Hippocampal formation (tissue), 2 donors: ENCODE measurements at places on chromosomes 1 and 21.

GRCh38 chr21:33496345-33496744, 4.8 kb upstream of the DNAJC28 start:
- no peak for DNase-seq

GRCh38 chr1:182955596-182956588, 2.9 kb upstream of the SHCBP1L start:
- no peak for DNase-seq

DNA sequence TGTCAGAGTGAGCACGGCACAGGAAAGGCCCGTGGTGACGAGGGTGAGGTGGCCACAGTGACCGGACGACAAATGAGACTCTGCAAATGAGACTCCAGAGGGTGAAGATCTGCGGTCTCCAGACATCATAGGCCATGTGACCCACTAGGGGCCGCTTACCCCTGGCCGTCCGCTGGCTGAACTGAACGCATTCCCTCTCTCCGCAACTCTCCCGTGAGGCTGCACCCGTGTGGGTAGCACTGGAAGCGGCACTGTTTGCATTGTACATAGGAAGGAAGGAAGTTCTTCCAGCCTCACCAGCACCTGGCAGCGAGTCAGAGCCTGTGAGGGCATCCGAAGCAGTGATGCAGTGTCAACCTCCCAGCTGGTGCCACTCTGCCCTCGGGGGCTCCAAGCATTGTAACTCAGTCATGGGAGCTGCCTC, 23.6 kb upstream of the SPSB1 start:
- no peak for DNase-seq

- no peak for DNase-seq
These were observed 8.0 kb downstream of the TFB2M start for GRCh38 chr1:246558041-246558440.

DNA sequence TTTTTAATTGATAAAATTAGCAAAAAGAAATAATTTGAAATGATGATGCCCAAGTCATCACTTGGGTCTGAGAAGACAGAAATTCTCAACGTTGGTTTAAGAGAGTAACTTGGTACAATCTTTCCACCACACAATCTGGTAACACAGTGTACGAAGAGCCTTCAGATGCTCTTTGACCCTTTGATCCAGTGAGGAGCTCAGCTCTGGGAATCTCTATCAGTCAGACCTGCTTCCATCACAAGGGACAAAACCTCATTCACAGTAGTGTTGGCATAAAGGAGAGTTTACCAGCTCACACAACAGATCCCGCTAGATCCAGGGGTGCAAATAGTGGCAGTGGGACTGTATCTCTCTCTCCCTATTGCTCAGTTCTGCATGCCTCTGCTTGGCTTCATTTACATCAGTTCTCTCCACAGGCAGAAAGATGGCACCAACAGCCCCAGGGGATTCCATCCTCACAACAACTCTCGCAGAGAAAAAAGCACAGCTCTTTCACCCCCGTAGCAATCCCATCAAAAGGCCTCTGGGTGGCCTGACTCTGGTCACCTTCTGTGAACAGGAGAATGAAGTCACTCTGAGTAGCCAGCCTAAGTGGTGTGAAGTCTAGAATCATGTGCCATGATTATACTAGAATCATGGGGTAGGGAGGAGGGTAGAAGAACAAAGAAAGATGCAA, 119.7 kb downstream of the ZNF281 start:
- no peak for DNase-seq

GRCh38 chr1:24120965-24121364, 9.0 kb upstream of the MYOM3 start:
- no peak for DNase-seq

- no peak for DNase-seq
These were observed 297.2 kb downstream of the OMA1 start for GRCh38 chr1:58249388-58249736.

- DNase-seq: no peak
These were observed 71.3 kb downstream of the S1PR1 start for GRCh38 chr1:101307985-101308689.

DNA sequence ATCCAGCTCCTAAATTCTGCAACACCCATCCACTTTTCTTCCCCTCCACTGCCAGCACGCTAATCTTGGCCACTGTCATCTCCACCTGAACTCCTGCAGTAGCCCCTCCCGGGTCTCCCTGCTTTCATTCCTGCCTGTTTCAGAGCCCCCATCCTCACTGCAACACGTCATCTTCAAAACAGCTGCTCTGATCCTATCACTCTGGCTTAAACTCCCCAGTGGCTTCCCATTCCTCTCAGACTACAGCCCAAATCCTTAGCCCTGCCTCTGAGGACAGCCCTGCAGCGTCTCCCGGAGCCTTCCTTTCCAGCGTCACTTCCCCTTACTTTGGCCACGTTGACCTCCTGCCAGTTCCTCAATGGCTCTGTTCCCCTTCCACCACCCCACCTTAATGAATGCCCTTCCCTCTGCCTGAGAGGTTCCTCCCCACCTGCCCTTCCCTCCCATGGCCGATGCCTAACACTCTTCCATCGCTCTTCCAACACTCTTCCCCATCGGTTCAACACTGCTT, 22.9 kb upstream of the IFNAR2 start:
- DNase-seq: no peak

DNA sequence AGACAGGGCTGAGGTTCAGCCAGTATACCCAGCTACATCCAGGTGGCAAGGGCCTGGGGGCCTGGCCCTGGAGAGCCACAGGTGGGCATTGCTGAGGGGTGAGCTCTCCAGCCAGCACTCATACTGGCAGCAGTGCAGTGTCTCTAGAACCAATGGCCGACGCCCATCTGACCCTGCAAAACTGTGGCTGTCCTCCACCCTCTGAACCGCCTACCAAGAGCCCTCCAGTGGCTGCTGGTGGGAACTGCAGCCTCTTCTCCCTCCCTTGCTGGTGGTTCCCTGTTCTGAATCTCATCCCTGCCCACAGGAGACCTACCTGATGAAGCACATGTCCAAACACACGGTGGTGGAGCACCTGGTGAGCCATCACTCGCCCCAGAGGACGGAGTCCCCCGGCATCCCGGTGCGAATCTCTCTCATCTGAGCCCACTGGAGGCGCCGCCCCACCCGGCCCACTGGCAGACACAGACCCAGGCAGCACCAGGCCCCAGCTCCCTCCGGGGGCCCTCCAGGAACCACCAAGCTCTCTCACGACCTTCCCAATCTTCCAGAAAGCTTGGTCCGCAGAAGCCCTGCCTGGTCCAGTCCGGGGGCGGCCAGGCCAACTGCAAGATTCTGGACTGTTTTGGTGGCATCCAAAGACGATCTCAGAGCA, 22.1 kb downstream of the A3GALT2 start:
- DNase-seq: no peak

DNA sequence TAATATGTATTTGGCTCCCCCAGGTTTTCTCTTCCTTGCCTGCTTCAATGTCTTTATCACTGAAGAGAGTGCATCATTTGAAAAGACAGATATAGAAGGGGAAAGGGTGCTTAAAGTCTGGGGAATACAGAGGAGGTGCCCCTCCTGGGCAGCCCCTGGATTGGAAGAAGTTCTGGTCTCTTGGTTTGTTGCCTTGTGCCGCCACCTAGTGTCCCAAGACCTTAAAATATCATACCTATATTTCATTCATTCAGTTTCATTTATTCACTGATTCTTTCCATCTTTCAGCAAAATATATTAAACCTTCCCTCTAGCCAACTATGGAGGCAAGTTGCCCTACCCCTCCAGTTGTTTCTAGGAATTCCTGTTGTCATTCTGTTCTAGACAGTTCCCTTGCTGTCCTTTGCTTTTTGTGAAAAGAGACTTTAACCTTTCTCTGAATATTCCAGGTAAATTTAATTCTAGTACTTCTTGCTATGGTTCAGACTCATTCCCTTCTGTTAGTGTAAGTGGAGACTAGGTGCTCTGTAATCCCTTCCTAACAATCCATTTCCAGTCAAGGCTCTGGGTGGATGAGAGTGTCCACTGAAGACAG, 56.1 kb downstream of the MEF2D start:
- DNase-seq: no peak

- no peak for DNase-seq
These were observed 31.9 kb upstream of the SLC19A2 start for GRCh38 chr1:169517558-169518186.

GRCh38 chr1:232451506-232451905, 178.4 kb downstream of the SIPA1L2 start:
- DNase-seq: no peak

DNA sequence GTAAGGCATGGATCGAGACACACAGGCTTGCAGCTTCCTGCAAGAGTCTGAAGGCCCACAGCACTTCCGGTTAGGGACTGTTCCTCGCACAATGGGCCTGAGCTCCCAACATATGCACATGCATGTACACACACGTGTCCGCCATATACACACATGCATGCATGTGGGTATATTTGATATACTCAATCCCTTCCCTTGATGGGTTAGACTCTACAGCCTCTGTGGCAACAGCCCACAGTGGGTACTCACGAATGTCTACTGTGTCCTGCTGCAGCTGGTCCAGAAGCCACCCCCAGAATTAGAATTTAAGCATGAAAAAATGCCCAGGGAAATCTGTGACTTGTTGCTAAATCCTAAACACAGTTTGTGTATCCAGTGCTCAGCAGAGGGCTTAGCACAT, 9.9 kb downstream of the F3 start:
- DNase-seq: no peak

DNA sequence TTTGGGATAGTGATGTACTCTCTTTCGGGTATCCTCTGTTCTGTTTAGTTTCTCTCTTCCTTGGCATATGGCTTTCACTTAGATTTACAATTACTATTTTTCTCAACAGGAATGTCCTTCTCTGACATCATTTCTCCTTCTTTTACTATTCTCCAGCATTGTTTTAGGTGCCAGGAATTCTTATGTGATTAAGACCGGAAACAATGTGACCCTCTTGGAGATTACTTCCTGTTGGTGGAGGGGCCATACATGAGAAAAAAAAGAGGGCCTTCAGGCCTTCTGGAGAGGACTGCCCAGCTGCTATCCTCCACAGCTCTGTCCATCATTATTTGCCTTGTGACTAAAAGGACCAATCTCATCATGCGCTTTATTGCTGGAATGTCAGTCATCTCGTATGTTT, 50.4 kb upstream of the ADAMTS5 start:
- DNase-seq: no peak

GRCh38 chr1:47709872-47710231, 272.0 kb downstream of the FOXD2 start:
- peak; percentile 14 for DNase-seq

DNA sequence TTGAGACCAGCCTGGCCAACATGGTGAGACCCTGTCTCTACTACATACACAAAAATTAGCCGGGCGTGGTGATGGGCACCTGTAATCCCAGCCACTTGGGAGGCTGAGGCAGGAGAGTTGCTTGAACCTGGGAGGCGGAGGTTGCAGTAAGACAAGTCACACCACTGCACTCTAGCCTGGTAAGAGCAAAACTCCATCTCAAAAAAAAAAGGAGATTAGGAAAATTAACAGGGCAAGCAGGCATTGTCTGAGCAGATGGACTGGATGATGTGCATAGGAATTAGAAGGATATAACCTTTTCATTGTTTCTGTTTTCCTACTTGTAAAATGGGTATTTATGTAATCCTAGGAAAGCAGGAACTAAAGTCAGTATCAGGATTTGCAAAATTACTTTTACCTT, 15.6 kb downstream of the TARDBP start:
- DNase-seq: no peak

DNA sequence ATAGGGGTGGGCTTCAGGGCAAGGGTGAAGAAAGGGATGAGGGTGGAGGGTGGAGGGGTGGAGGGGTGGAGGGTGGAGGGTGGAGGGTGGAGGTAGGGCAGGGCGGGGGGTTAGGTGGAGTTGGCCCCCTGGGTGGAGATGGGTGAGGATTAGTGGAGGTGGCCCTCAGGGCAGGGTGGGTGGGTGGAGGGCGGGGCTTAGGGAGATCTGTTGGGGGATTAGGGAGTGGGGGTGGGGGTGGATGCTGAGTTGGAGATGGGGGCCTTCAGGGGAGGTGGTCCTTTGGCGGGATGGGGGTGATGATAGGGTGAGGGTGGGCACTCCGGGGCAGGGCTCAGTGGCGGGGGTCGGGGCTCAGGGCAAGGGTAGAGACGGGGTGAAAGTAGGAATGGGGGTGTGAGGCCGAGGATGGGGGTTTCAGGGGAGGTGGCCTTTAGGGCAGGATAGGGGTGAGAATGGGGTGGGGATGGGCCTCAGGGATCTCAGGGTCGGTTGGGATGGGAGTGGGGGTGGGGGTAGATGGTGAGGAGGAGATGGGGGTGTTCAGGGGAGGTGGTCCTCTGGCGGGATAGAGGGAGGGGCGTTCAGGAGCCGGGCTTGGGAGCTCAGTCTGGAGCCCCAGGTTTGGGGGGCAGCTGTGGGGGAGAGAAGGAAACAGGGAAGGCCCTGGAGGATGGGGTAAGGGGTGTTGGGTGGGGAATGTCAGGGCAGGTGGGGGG, 800 bp upstream of the DNMT3L start:
- DNase-seq: no peak

- no peak for DNase-seq
These were observed 6.4 kb upstream of the COL6A1 start for GRCh38 chr21:45975020-45975666.

- no peak for DNase-seq
These were observed 24.5 kb downstream of the PTTG1IP start for GRCh38 chr21:44848821-44849521.

- peak; percentile 88 for DNase-seq
These were observed 30.1 kb downstream of the EDN2 start for GRCh38 chr1:41454406-41454805.

- DNase-seq: no peak
These were observed 8.0 kb downstream of the USP48 start for GRCh38 chr1:21774835-21775549.

DNA sequence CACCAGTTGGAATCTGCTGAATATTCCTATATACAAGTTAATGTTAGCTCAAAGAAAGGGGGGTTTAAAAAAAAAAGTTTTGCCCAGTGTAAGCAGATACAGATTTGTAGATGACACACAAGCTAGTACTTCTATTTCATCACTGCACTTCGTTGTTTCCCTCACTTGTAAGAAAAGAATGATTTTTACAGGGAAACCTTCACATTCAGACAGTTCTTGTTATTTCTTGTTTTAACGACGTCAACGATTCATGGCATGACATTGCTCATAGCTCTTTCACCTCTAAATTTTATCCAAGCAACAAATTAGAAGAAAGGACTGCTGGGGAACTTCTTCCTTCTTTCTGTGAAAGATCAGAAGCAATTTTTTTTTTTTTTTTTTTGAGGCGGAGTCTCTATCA, 25.7 kb upstream of the C1orf105 start:
- DNase-seq: no peak

- DNase-seq: no peak
These were observed 33.9 kb upstream of the COL6A2 start for GRCh38 chr21:46063734-46064680.

DNA sequence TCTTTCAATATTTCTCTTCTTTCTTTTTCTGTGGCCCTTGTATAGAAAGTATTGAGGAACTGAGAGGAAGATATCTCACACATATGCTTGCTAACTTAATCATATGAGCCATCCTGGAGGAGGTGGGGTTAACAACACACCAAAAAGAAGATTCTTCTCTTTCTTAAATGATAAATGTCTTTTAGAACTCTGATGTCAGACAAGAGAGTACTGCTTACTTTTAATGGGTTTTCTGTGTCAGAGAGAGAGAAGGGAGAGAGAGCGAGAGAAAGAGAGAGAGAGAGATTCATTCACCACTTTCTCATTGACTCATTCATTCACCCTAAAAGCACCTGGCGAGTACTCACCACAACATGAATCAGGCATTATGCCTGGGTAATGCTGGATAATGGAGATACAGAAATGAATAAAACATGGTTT, 250.3 kb upstream of the SGIP1 start:
- no peak for DNase-seq

- no peak for DNase-seq
These were observed 251.0 kb downstream of the OLFM3 start for GRCh38 chr1:101745551-101746270.
